ENCODE measurements at places on chromosomes 7 and 10.

- DNase-seq, result no peak
Measured at GRCh38 chr10:70970830-70971229, 82.5 kb upstream of the PCBD1 start.

- peak; percentile 58 for DNase-seq
Measured at GRCh38 chr10:102419269-102420180, 940 bp upstream of the PSD start.

DNA sequence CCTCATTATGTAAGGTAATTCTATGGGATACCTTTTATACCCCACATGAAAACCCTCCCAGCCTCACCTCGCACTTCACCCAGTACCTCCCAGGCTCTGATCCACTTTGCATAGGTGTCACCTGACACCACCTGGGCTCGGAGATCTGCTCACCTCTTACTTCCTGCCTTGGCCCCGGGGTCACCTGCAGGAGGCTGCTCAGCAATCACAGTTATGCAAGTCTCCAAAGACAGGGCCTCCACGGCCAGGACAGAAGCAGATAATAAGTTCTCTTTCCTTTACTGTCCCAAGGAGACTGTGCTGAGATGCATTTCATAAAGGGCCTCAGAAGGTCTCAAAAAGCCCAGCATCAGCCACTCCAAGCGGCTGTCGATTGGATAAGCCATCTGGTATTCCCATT is 112.4 kb upstream of the PPP2R2D start:
- no peak for DNase-seq

- no peak for DNase-seq
Measured at GRCh38 chr10:98609265-98609664, 162.5 kb upstream of the HPS1 start.

- DNase-seq, result no peak
Measured at GRCh38 chr10:48690791-48691660, 6.4 kb downstream of the WDFY4 start.

DNA sequence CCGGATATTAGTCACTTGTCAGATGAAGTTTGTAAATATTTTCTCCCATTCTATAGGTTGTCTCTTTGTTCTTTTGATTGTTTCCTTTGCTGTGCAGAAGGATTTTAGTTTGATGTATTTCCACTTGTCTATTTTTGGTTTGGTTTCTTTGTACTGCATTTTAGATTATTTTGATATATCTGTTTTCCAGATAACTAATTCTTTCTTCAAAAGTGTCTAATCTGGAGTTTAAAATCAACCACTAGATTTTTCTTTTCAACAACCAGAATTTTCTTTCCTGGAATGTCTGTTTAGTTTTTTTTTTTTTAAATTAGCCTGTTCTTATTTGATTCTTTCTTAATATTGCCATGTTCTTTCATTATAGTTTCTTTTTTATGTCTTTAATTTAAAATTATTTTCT is 116.8 kb upstream of the INHBA start:
- DNase-seq, result no peak

DNA sequence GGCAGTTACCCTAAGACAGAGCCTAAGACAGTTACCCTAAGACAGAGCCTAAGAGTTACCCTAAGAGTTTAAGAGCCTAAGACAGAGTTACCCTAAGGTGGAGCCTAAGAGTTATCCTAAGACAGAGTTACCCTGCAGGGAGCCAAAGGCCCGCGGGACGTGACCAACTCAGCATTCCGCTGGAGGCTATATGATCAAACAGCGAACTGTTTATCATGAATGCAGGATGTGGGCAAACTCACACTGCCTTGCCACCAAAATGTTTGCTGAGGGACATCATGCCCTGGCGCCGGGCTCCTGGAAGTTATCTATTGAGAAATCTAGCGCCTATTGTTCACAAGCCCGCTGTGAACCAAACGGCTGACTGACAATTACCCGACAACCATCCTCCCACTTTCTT is 49.9 kb downstream of the BLVRA start:
- DNase-seq, result peak; percentile 12

GRCh38 chr7:109131141-109131540 is 561.5 kb downstream of the DNAJB9 start:
- DNase-seq, result no peak

GRCh38 chr7:46285878-46286277 is 364.8 kb upstream of the IGFBP3 start:
- no peak for DNase-seq

- DNase-seq, result no peak
Measured at GRCh38 chr7:128104108-128104742, 73.0 kb upstream of the LRRC4 start.

DNA sequence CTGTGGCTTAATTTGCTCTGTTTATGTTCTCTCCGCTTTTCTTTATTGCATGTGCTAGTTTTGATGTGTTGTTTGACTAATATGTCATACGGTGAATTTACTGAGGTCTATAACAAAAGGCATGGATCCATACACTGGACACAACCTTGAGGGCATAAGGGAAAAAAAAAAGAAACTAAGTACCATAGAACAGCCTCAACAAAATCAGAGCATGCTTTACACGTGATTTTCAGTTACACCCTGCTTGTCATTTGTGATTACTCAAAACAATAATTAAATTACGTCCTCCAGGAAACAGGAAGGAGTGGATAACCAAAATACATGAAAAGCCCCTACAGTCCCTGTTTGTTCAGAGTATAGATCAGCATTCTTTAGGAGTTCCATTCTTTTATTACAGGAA is 150.5 kb downstream of the CRPPA start:
- no peak for DNase-seq

GRCh38 chr7:83696101-83696500 is 47.2 kb upstream of the SEMA3E start:
- no peak for DNase-seq

GRCh38 chr10:133608855-133609254 is 17.7 kb downstream of the FRG2B start:
- no peak for DNase-seq

GRCh38 chr7:88314061-88314491 is 7.4 kb upstream of the STEAP4 start:
- DNase-seq, result peak; percentile 39

- no peak for DNase-seq
Measured at GRCh38 chr10:110151971-110152370, 55.4 kb upstream of the MXI1 start.

DNA sequence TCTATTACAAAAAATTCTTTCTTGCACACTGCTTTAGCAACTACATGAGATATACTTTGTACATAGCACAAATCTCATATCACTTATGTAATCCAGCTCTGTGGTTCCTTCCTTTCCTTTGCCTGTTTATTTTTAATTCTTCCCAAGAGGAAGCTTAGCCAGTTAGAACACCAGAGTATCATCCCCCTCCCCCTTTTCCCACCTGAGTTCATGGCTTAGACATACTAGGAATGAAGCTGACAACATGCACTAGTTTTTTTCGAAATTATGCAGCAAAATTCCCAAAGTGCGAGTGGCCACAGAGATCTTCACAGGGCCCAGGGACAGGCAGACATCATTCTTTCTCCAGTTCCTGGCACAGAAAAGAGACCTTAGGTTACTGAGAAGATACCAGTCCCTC is 17.8 kb downstream of the CAV1 start:
- DNase-seq, result no peak

GRCh38 chr7:30912986-30913811 is 1.5 kb downstream of the AQP1 start:
- DNase-seq, result no peak

GRCh38 chr7:84548366-84549365 is 354.1 kb upstream of the SEMA3A start:
- no peak for DNase-seq

- no peak for DNase-seq
Measured at GRCh38 chr10:84477398-84478128, 149.2 kb downstream of the CCSER2 start.

Data from CD4-positive, alpha-beta T cell treated with Interleukin-4 for 1 hour (primary cell).